Left lobe of liver (tissue), 2 donors: ENCODE measurements at places on chromosomes 2 and 18.

DNA sequence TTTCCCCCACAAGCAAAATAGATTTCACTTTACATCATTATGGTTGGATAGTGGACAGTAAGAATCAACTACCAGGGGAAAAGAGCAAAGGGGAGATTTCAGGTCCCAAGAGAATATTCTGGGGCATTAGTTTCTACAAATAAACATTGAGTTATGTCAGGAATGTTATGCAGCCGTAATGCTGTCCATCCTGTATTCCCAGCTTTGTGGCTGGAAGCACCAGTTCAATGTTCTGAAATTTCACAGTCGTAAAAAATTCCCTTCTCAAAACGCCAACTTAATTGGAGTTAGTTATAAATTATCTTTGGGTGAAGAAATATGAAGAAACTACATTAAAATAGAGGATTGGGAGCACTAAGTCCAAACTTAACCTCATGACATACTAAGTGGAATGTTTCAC lies 141.5 kb upstream of the FIGN start:
- no peak for DNase-seq

GRCh38 chr2:72916743-72917137 lies 579 bp upstream of the EMX1 start:
- no peak for DNase-seq

GRCh38 chr2:47708801-47709499 lies 74.0 kb upstream of the MSH6 start:
- DNase-seq: no peak

- no peak for DNase-seq
Observed at GRCh38 chr18:10410472-10411308, 43.7 kb upstream of the APCDD1 start.

GRCh38 chr18:74784752-74785151 lies 187.1 kb downstream of the ZNF407 start:
- no peak for DNase-seq

DNA sequence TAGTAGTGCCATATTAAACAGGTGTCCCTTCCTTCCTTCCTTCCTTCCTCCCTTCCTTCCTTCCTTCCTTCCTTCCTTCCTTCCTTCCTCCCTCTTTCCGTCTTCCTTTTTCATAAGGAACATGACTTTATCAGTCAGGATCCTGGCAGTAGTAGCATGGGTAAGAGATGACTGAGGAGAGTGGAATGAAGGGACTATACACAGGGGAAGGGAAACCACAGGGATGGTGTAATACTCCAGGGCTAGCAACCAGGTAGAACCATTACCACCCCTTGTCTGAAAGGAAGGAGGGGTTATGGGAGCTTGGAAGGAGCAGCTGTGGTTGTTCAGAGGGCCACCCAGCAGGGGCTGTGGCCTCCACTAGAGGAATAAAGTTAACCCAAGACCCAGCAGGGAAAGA lies 23.2 kb upstream of the KDM3A start:
- DNase-seq: no peak

GRCh38 chr2:65075176-65075575 lies 19.0 kb downstream of the CEP68 start:
- peak; percentile 44 for DNase-seq

DNA sequence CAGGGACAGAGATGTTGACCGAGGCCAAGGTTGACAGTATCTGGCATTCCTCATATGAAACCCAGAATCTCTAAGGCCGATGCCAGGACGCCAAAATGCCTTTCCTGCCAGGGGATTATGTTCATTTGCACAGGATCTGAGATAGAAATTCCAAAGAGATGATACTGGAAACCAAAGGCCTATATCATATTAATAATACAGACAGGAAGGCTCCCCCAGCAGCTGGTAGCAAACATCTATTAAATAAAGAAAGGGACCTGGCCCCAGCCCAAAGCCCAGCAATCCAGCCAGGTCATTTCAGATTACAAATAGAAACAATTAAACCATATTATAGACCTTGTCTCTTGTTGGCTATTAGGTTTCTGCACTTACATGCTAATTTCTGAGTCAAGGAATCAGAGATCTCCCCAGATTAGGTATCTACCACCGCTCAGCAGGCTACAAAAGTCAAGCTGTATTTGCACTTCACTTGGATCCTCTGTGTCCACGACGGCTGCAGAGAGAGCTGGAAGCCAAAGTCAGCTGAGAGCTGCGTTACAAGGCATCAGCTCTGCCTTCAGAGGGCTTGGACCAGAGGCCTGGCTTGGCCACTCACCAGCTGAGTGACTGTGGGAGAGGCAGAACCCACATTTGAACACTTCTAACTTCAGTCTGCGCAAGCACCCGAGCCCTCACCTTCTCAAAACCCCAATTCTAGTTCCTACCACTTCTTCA lies 269.3 kb upstream of the SIX2 start:
- DNase-seq: no peak

DNA sequence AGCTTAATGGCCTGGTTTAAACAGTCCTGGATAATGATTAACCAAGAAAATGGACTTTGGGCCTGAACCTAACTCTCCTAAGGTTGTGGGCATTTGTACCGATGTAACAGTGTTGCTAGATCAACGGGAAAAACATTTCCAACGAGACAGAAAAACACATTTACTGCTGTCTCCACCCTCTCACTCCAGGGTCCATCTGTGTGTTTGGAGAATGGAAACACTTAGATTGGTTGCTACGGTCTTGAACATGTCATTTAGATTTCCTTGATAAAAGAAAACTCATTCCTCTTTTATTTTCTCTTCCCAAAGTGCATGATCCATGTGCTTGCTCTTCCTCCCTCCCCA lies 88.0 kb downstream of the SOCS6 start:
- peak; percentile 62 for DNase-seq

DNA sequence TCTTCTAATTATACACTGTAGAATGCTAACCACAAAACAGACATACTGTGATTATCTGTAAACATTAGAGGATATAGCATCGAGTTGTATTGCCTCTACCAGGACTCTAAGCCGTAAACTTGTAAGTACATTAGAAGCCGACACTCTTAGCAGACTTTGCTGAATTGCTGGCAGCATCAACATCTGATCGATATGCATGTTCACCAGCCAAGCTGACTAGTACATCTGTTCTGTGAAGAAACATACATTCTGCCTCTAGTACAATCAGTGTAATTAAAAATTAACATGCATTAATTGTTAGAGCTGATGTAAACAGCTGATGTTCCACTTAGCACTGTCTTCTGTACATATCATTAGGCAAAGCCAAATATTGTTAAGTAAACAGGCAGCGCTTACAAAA lies 502.2 kb downstream of the NR4A2 start:
- DNase-seq: no peak
